Omental fat pad (tissue), 4 donors: ENCODE measurements at places on chromosomes 2 and 18. TPM values are rescaled to one million over a fixed set of nuclear protein-coding genes. Genes with fewer than 3 reads are reported as not detected.

SERPINB13 gene
- total RNA-seq: not detected

KATNAL2 gene
- 5.7 TPM for total RNA-seq

MOGAT1 gene
- not detected for total RNA-seq

TTLL4 gene
- total RNA-seq: 24.3 TPM

HES6 gene
- total RNA-seq: 9.1 TPM

SERPINB7 gene
- total RNA-seq: not detected

DPYSL5 gene
- total RNA-seq: not detected

AQP12A gene
- total RNA-seq: not detected

HNRNPA3 gene
- total RNA-seq: 75.1 TPM

C2orf78 gene
- not detected for total RNA-seq

CEBPZOS gene
- 20.6 TPM for total RNA-seq

HTR2B gene
- total RNA-seq: 1.5 TPM

ERFE gene
- total RNA-seq: not detected

FLACC1 gene
- 2.1 TPM for total RNA-seq

SIGLEC15 gene
- 0.46 TPM for total RNA-seq

ZNF519 gene
- total RNA-seq: 2.6 TPM

IL18R1 gene
- total RNA-seq: 5.8 TPM

KCNG2 gene
- total RNA-seq: 2.4 TPM

MARCHF4 gene
- not detected for total RNA-seq

GATA6 gene
- 19.1 TPM for total RNA-seq

ZNF512 gene
- 15.6 TPM for total RNA-seq

GPC1 gene
- total RNA-seq: 91.4 TPM

MPP4 gene
- 0.95 TPM for total RNA-seq

ABCB11 gene
- total RNA-seq: 0.24 TPM

UPP2 gene
- not detected for total RNA-seq

VWC2L gene
- total RNA-seq: not detected

RBM45 gene
- total RNA-seq: 6.8 TPM

TMEM169 gene
- 1.6 TPM for total RNA-seq

ZC3H15 gene
- 53.2 TPM for total RNA-seq

PTPRN gene
- total RNA-seq: not detected

PSMA8 gene
- not detected for total RNA-seq

CDCA7 gene
- 1.2 TPM for total RNA-seq

HRH4 gene
- not detected for total RNA-seq

LYPD6B gene
- not detected for total RNA-seq

TNFRSF11A gene
- total RNA-seq: 3.0 TPM

NEU4 gene
- 1.5 TPM for total RNA-seq

ZNF892 gene
- 7.9 TPM for total RNA-seq

GCG gene
- not detected for total RNA-seq

PDE11A gene
- total RNA-seq: 0.65 TPM

OSR1 gene
- 33.7 TPM for total RNA-seq

C1QL2 gene
- not detected for total RNA-seq

CDK15 gene
- total RNA-seq: 3.6 TPM

ITPRIPL1 gene
- 6.5 TPM for total RNA-seq

CD207 gene
- total RNA-seq: not detected

RGPD8 gene
- total RNA-seq: 26.0 TPM

ZSWIM2 gene
- 1.0 TPM for total RNA-seq

KIF1A gene
- 0.60 TPM for total RNA-seq

CYP27A1 gene
- 39.5 TPM for total RNA-seq

NEURL3 gene
- 0.56 TPM for total RNA-seq

CHRNA1 gene
- total RNA-seq: not detected

MEP1B gene
- total RNA-seq: 0.32 TPM

RSAD2 gene
- total RNA-seq: 4.3 TPM

MXD1 gene
- total RNA-seq: 13.0 TPM

NPAS2 gene
- 21.1 TPM for total RNA-seq

ERLEC1 gene
- 44.6 TPM for total RNA-seq

CCDC138 gene
- 4.7 TPM for total RNA-seq

B3GNT7 gene
- total RNA-seq: 4.9 TPM
